ENCODE measurements at places on chromosomes 6 and 20. TPM values are rescaled to one million over a fixed set of nuclear protein-coding genes. Genes with fewer than 3 reads are reported as not detected.

Gene CCN2
- 46.6 TPM for total RNA-seq

Gene FAM184A
- total RNA-seq: 0.29 TPM

Gene DNMT3B
- total RNA-seq: 1.2 TPM

Gene DEFB123
- total RNA-seq: not detected
